ENCODE measurements at places on chromosomes 1 and 21. TPM values are rescaled to one million over a fixed set of nuclear protein-coding genes. Genes with fewer than 3 reads are reported as not detected.

- no peaks in the 10 kb centered on the region for H3K27me3 ChIP-seq
- H3K4me1 ChIP-seq = peaks cover 13% of the 10 kb centered on the region
- H3K36me3 ChIP-seq = no peaks in the 10 kb centered on the region
Measured at GRCh38 chr1:147534386-147534785, 6.9 kb upstream of the BCL9 start.

The TNNT2 gene
- total RNA-seq = not detected

The TARDBP gene
- 96.3 TPM for total RNA-seq

The FAM151A gene
- total RNA-seq = not detected

The OR2L2 gene
- not detected for total RNA-seq
